Right renal pelvis (tissue), 4 donors: ENCODE measurements at places on chromosomes 2 and 18. TPM values are rescaled to one million over a fixed set of nuclear protein-coding genes. Genes with fewer than 3 reads are reported as not detected.

DNA sequence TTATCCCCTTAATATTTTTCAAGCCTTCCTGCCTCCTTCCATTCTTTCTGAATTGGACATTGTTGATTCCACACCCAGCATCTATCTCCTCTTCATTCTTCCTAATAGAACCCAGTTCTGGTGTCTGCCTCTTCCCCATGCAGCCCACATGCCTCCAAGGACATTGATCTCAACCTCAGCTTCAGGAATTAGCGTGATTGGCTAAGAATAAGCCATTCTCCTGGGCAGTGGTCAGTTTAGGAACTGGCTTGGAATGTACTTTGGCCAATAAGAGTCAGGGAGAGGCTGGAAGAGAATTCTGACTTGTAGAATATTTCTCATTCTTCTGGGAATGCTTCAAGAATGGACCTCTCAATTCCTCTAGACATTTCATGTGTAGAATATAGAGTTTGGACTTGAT is 25.9 kb upstream of the GCC2 start:
- DNase-seq: no peak

Gene LINC00305
- polyA plus RNA-seq: 7.4 TPM

- no peak for DNase-seq
These were observed 118.7 kb downstream of the EPB41L3 start for GRCh38 chr18:5424903-5425664.

DNA sequence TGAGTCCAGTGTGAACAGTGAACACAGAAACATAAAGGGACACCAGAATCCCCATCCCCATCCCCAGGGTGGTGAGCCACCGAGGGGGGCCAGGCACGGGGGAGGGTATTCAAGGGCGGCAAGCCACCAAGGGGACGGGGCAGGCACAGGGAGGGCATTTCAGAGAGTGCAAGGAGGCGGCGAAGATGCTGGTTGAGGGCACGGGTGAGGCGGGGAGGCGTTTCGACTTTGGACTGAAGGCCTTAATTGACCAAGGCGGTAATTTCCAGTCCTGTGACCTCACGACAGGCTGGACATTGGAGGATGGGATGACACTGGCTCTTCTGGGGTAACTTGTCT is 70.4 kb downstream of the ODC1 start:
- no peak for DNase-seq

Gene SLC4A5
- 1.8 TPM for polyA plus RNA-seq

GRCh38 chr2:137983581-137983980 is 19.3 kb downstream of the HNMT start:
- DNase-seq: no peak

DNA sequence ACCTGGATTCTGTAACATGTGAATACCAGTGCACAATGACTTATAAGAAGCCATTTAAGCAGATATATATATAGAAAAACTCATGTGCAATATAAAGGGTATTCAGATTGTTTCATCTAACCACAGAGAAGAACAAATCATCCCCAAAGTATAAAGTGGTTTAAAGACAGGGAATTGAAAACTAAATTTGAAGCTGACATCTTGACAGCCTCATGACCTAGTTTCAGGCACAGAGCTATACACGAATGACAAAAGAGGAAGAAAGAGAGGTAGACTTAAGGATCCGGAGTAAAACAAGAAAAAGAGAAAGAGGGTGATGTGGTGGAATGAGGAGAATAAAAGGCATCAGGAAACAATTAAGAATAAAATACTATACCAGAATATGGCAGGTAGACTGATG is 194.5 kb downstream of the EPHA4 start:
- no peak for DNase-seq

- DNase-seq: no peak
These were observed 167.1 kb upstream of the KYNU start for GRCh38 chr2:142710336-142710735.

Gene DOK1
- polyA plus RNA-seq: 7.8 TPM

Gene GORASP2
- polyA plus RNA-seq: 79.4 TPM

DNA sequence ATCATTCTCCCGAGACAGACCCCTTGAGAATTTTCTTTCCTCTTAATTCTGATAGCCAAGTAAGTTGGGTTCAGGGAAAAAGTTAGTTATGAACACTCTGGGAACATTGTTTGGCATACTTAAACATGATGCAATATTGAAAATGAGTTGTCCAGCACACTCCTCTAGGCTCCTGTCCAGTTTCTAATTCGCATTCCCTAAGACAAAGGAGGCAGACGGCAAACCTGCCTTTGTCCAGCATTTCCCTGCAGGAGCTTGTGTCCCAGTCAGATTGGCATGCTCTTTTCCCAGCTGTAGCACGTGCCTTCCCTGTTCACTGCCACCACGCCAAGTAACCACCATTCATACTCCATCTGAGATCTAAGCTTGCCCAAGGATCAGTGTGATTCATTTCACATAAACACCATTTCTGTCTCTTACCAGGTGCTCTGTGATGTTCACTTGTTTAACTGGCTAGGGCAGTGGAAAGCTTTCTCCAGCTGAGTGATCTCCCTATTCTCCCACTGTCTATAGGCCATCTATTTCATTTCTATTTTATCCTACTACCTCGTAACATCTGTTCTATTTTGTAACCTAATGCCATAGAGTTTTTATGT is 150.0 kb upstream of the EPB41L3 start:
- DNase-seq: no peak

- no peak for DNase-seq
These were observed 251.1 kb upstream of the TRIB2 start for GRCh38 chr2:12465631-12466135.

DNA sequence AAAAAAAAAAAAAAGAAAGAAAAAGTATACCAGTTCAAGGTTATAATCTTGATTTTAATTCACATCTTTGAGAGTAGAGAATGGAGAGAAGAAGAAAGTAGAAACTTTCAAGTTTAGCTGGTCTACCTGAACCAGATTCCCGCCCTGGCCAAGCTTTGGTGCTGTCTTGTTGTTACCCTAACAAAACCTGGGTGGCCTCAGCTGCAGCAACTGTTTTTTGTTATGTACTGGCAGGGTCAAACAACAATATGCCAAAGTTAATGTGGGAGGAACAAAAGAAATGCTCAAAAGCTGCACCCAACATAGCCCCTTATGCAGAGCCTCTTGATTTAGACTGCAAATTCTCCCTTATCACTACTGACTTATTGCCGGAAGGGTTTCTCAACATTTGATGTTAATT is 165.3 kb upstream of the TFPI start:
- no peak for DNase-seq

Gene NCKAP5
- 10.1 TPM for polyA plus RNA-seq

Gene COX7A2L
- 196 TPM for polyA plus RNA-seq

DNA sequence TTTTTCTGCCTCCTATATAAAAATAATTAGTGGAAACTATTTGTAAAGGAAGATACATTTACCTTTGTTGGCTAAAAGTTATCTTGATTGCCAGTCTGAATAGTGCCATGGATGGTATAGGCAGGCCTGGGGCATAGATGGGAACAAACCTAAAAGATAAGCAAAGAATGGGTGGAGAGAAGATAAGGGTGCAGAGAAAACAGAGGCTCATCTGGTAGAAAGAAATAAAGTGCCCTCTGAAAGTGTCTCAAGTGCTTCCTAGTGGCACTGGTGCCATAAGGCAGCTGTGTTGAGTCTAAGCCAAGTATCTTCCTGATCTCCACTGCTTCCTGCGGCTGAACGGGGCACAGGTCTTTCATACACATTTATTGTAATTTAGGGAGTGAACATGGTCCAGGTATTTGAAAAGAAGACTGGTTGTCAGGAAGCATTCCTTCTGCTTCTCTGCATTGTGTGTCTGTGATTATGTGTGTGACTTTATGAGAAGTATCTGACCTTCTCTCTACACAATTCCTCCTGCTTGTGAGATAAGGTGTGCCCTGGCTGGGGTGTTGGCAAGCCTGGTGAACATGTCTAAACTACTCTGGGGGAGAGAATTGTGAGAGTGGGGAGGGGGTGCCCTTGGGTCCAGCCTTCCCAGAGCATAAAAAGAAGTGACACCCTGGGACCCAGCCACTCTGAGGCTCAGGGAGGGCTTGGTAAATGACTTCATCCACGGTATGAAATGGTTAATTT is 280.5 kb downstream of the CAMKMT start:
- DNase-seq: no peak

Gene DLGAP1
- polyA plus RNA-seq: 5.3 TPM

Gene CD8A
- 0.18 TPM for polyA plus RNA-seq

GRCh38 chr2:219457784-219458369 is 23.2 kb downstream of the SPEG start:
- no peak for DNase-seq

Gene OSR1
- polyA plus RNA-seq: 7.1 TPM

DNA sequence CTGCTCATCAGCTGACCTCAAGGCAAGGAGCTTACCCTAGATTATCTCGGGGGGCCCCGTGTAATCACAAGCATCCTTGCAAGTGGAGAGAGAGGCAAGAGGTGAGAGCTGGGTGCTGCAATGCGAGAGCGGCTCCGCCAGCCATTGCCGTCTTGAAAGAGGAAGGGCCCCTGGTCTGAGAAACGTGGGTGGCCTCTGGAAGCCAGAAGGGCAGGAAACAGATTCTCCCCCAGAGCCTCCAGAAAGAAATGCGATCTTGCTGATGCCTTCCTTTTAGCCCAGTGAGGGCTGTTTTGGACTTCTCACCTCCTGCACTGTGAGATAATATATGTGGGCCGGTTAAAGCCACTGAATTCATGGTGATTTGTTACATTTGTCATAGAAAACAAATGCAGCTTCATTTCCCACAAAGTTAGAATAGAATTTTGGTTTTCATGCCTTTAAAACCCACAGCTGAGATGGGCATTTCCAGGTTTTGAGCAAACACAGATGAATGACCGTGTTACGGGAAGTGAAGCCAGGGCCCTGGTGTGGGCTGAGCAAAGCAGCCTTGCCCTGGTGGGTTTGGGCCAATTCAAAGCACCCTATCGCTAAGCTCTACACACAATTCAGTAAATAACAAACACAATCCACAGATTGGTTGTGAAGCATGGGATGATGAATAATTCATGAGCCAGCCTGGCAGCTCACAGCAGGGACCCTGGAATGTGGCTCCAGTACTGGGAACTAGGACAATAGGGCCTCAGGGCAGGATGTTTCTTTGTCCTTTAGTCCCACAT is 319.9 kb upstream of the HS6ST1 start:
- peak; percentile 51 for DNase-seq

DNA sequence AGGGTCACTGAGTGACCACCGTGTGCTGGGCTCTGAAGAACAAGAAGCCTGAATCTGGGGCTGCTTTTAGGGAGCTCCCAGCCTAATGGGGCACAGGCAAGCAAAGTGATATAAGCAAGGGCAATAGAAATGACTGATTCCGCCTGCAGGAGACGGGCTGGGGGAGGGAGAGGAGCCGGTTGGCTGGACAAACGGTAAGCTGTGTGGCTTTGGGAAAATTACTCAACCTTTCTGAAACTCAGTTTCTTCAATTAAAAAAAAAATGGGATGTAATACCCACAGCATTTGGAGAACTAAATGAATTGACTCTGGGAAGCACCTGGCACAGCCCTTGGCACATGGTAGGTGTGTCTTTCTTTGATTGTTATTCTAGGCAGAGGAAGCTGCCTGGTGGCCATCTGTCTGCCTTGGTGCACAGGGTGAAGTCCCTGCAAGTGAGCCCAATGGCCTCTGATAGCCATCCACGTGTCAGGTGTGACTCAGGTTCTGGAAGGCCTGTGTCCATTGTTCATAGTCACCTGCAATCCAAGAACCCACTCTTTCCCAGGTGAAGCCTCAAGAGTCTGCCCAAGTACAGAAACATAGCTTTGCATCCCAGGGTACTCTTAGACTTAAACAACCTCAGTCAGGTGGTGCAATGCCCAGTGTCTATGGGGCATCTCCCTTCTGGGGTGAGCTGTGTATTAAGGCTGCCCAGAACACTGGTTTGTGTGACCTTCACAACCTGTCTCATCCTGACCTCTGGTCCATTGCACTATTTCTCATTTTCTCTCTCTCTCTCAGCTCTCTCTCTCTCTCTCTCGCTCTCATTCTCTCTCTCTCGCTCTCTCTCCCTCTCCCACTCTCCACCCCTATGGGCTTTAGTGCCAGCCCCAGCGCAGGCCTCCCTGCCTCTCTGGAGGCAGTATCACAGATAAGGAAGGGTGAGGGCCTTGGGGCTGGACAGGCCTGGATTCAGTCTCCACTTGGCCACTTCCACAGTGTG is 30.0 kb upstream of the NTSR2 start:
- no peak for DNase-seq
